ENCODE measurements at places on chromosomes 5 and 9.

- no peak for DNase-seq
These were observed 90.5 kb upstream of the CDH10 start for GRCh38 chr5:24735284-24735683.

DNA sequence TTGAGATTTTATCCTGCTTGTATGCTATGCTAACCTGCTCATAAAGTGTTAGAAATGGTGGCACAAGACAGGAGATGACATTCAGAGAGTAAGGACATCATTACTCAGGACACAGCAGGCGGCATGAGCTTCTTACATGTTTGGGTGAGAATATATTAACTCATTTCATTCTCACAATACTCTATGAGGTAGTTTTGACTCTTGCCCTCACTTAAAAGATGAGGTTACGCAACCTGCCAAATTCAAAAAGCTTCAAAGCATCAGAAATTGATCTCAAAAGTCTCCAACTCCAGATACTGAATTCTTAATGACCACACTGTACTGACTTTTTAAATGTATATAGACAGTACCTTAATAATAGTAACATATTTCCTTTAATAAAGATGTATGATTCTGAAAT is 60.8 kb downstream of the CDH18 start:
- no peak for DNase-seq

DNA sequence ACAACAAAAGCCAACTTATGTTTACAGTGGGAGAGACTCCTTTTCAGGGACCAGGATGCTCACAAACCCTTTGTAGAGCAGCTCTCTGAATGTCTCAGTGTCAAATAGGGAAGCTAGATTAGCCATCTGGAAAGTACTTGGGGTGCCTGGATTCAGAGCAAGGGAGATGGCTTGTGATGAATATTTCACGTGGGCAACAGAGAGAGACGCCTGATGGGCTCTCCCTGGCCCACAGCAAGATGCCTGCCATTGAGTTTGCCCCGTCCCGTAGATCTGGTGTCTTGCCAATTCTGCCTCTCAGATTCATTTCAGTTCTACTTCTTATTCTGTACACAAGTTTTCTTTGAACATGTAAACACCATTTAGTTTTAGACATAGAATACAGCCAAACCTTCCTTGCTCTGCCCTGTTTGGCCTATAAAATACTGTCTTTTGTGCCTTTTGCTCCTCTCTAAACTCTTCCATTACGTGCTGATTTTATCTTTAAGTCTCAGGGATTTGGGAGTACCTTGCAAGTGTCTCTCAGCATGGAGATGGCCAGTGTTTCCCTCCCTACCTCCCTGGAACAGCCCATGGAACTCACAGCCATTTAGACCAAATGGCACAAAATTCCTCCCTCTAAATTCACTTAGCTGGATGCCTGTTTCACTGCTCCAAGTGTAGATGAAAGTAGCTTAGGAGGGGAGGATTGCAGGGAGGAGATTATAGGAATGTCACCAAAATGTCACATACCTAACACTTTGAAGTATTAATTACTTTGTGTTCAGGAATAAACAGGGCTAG is 234.3 kb downstream of the SAXO1 start:
- no peak for DNase-seq

GRCh38 chr9:84542554-84542953 is 127.0 kb upstream of the NTRK2 start:
- DNase-seq, result no peak

DNA sequence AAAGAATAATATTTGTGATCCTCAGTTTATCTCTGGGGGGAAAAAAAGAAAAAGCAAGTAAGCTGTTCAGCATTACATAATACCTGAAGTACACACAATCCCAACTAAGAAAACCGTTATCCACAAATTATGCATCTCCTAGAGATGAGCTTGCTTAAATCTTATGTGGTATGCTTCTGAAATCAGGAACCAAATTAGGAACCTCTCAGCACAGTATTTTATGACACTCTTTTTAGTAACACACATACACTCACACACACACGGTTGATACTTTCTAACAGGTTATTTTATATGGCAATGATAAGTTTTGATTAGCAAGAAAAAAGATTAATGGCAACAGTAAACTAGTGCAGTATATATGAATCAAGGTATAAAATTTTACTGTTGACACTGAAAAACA is 1.2 kb upstream of the ZNF510 start:
- no peak for DNase-seq
